ENCODE measurements at places on chromosomes 2 and 18.

DNA sequence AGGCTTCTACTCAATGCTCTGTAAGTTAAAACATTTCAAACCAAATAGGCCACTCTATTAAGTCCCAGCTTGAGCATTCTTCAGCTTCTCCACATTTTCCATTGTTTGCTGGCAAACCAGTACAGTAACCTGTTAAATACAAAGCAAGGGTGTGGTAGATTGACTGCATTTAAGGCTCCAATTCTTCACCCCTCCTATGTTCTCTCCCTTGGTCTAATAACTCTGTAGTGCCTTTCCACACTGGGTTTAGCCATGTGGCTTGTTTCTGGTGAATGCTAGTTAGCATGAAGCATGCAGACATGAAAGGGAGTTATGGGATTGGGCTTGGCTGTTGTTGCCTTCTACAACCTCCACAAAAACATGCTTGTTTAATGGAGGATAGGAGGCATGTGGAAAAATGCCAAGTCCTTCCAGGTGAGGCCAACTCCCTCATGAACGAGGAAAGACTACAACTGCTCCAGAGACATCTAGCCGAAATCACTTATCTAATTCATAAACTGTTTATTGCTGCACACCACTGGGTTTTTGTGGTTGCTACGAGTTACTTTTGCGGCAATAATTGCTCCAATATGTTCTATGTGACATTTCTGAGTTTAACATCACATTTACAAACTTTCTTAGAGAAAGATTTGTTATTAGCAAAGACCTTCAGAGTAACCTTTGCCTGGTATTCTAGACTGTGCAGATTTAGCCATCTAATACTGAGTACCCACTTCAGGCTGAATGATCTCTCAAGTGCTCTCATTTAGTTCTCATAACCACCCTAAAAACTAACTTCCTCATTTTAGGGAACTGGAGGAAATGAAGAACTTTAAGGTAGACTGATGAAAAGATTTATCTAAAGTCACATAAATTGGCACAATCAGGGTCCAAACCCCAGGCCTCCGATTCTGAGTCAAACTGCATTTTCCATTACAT is 104.0 kb downstream of the SMAD2 start:
- DNase-seq = no peak

- DNase-seq = no peak
These were observed 86.3 kb upstream of the EFEMP1 start for GRCh38 chr2:56009758-56010458.

DNA sequence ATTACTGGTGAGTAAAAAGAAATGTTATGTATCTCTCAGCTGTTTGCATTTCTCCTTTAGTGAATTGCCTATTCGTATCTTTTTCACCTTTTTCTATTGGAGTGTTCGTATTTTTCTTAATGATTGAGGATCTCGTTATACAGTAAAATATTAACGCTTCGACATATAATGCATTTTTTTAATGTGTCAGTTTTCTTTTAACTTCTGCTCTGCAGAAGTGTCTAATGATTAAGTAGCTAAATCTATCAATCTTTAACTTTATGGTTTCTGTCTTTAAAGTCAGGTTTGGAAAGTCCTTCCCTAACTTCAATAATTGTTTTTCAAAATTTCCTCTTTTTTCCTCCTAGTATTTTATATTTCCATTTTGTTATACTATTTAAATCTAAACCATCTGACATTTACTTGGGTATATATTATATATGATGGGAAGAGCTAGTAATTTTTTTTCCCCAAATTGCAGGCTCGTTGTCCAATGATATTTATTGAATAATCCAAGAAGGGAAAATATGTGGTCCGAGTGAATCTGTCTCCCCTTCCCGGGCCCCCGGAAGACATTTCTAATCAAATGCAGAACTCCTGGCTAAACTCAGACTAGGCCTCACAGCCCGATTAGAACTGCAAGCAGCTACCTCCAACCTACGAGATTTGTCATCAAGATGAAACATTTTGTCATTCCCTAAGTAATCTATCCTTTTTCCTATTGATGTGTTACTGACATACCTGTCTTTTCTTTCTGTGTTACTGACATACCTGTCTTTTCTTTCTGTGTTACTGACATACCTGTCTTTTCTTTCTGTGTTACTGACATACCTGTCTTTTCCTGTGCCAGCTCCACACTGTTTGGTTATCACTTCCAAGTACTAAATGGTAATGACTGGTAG is 17.2 kb downstream of the PCBP1 start:
- DNase-seq = no peak

- no peak for DNase-seq
These were observed 36.4 kb downstream of the TBC1D8 start for GRCh38 chr2:101114815-101115214.

- no peak for DNase-seq
These were observed 11.2 kb upstream of the DAW1 start for GRCh38 chr2:227860221-227860641.

GRCh38 chr2:60303680-60304079 is 249.8 kb downstream of the BCL11A start:
- no peak for DNase-seq
